Naive thymus-derived CD8-positive, alpha-beta T cell (primary cell): ENCODE measurements at places on chromosomes 3 and 15. TPM values are rescaled to one million over a fixed set of nuclear protein-coding genes. Genes with fewer than 3 reads are reported as not detected.

The RARB gene
- not detected for total RNA-seq

The FAM107A gene
- total RNA-seq, result not detected

DNA sequence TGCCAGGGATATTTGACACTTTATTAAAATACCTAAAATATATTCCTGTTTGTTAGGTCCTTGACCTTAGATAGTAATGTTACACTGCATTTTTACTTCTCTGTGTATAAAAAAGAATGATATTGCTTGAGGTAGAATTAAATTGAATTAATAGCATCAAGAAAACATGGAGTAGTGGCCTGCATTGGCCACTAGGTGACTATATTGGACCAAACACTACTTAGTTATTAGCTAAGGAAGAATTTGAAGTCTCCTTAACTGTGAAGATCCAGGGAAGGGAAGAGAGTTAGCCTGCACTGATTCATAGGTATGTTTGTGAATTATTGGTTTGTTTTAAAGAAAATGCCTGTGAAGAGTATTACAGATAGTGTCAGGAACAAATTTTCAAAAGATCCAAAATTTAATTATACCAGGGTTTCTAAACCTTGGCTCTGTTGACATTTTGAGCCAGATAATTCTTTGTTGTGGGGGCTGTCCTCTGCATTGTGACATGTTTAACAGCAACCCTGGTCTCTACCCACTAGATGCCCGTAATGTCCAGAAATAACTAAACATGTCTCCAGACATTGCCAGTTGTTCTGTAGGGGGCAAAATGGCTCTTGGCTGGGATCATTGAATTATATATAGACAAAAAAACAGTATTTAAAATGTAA is 103.6 kb upstream of the THSD4 start:
- no peak for DNase-seq

GRCh38 chr3:139134678-139135372 is 90.1 kb upstream of the PRR23C start:
- DNase-seq, result no peak
